Effector memory CD4-positive, alpha-beta T cell (primary cell): ENCODE measurements at places on chromosomes 6 and 20.

GRCh38 chr6:161503570-161503969 lies 229.7 kb upstream of the AGPAT4 start:
- no peak for DNase-seq

GRCh38 chr6:52663120-52663935 lies 7.6 kb upstream of the TMEM14A start:
- peak; percentile 23 for DNase-seq

- no peak for DNase-seq
These were observed 83.4 kb downstream of the MAP7 start for GRCh38 chr6:136466777-136467176.

- no peak for DNase-seq
These were observed 22.1 kb downstream of the DUSP22 start for GRCh38 chr6:314377-314776.

DNA sequence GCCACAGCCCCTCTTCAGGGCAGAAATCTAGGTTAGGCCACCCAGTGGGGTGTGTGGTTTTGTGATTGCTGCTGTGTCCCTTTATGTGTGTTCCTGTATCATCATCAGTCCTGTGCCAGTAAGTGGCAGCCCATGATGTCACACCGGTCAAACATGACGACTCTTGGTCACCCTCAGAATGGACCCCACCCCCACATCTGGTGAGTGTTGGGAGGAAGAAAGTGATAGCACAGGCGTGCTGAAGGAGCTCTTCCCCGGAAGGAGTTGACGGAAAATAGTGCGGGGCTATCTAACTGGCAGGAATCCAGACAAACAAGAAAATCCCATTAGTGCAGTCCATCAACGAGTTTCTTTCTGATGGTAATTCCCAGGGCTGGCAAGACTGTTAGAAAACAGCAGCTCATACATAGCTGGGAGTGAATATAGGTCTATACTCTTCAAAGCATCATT lies 33.4 kb upstream of the IL17A start:
- no peak for DNase-seq

GRCh38 chr6:156309017-156309416 lies 468.2 kb upstream of the ARID1B start:
- DNase-seq: no peak

GRCh38 chr6:72418495-72418894 lies 203.4 kb upstream of the KCNQ5 start:
- no peak for DNase-seq

DNA sequence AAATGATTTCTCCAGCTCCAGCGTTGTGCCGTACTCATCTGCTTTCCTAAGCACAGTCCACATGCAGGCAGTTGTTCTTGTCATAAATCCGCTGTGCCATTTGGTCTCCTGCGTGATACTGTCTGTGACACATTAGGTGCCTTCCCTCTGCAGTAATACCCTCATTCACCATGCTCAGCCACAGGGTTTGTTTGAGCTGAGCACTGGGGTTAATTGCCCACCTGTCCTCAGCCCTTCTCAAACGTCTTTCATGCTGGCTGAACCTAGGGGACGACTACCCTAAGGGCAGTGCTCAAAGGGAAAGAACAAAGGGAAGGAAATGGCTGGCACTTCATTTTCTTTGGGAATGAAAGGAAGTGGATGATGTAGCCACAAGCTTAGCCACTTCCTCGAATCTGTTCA lies 64.2 kb upstream of the MYLIP start:
- no peak for DNase-seq

DNA sequence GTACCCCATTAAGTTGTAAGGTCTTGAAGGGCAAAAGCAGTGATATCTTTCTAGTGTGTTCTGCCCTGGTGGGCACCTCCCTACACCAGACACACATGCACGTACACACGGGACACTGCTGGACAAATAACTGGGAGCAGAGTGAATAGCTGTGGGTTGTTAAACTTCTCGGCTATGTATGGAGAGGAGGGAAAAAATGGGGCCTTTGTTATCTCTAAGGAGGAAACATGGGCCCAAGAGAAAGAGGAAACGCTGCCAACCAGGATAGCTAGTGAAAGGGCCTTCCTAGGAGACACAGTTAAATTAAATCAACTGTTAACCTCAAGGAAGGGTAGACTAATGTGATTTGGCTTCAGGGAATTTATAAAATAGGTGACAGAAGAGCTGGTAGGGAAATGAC lies 169.7 kb downstream of the MYLK4 start:
- DNase-seq: no peak

DNA sequence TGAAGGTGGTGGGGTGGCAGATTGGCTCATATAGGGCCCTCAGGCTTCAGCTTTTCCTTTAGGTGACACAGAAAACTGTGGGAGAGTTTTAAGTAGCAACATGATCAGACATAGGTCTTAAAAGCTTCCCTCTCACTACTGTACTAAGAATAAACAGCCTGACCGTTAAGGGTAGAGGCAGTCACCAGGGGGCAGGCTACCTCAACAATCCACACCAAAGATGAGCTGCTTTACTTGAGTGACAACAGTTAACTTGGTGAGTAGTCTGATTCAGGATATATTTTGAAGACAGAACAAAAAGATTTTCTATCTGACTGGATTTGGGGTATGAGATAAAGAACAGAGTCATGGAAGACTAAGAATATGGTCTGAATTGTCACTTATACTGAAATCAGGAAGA lies 193.1 kb upstream of the SHLD1 start:
- DNase-seq: peak; percentile 23

- DNase-seq: no peak
These were observed 115.4 kb downstream of the ISM1 start for GRCh38 chr20:13336308-13337089.

- DNase-seq: peak; percentile 9
These were observed at the start of gene STXBP5 for GRCh38 chr6:147204060-147204785. Gene STXBP5 (plus strand): TSS chr6:147204417. CDS start chr6:147204533, 116 bp downstream.

DNA sequence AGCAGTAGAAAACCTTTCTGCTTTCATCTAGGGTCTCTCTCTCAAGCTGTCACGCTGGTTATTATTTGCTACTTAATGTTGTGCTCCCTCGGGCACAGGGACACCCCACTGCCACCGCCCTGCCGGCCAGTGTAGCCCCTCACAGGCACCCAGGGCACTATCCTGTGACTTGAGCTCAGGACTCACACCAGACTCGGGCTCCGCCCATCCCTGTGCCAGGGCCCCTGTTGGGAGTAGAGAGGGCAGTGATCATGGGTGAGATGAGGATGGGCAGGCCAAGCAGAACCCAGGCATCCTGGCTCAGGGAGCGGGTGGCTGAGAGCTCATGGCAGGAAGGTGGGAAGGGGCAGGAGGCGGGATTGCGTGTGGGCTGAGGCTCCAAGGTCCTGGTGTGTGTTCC lies 371.9 kb downstream of the ZFAND3 start:
- no peak for DNase-seq

DNA sequence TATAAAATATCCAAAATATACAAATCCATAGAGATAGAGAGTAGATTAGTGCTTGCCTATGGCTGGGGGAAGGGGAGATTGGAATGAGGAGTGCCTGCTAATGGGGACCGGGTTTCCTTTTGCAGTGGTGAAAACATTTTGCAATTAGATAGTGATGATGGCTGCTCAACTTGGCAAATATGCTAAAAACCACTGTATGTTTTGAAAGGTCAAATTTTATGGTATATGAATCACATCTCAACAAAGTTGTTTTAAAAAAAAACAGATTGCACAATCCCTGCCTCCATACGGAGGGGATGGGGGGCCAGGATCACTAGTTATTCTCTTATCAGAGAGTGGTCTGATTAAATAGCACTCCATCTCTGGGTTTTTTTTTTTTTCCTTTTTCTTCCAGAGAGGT lies 76.9 kb upstream of the RIPOR2 start:
- no peak for DNase-seq

DNA sequence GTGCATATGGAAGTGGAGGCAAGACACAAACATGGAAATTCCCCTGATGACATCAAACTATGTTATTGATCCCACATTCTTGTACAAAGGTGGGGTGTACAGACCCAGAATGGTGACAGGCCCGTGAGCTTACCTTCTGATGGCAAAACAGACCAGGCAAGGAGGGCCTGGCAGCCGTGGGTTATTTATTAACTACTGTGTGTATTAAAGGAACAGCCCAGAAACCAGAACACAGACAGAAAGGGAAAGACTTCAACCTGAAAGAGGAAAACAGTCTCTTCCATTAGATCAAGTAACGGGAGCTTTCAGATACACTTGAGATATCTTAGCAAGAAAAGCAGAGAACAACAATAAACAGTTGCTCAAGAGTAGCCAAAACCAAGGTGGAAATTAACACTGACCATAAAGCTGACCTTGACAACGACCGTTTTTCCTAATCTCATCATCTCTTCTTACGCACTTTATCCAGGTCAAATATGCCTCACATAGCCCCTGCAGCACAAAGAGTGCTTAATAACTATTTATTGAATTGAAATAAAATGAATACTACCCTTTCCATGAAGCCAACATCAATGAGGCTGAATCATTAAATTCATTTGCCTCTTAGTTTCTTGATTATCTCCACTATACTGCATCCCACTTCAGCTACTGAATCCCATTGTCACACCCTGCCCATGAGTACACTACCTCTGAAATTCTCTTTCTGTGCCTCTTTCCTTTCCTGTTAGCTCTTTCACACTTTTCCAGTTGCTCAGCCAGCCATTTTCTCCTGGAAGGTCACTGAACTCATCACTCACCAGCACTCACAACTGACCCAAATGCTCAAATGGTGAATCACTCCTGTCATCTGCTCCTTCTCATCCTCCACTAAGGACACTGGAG lies 67.4 kb downstream of the MOXD1 start:
- DNase-seq: no peak

- no peak for DNase-seq
These were observed 407 bp downstream of the GABRR2 start for GRCh38 chr6:89314692-89315091.

GRCh38 chr6:10957414-10957886 lies 70.6 kb downstream of the SYCP2L start:
- no peak for DNase-seq

GRCh38 chr20:17678295-17678694 lies 3.7 kb downstream of the RRBP1 start:
- DNase-seq: no peak

GRCh38 chr20:60477958-60478357 lies 519.7 kb downstream of the CDH26 start:
- DNase-seq: no peak

DNA sequence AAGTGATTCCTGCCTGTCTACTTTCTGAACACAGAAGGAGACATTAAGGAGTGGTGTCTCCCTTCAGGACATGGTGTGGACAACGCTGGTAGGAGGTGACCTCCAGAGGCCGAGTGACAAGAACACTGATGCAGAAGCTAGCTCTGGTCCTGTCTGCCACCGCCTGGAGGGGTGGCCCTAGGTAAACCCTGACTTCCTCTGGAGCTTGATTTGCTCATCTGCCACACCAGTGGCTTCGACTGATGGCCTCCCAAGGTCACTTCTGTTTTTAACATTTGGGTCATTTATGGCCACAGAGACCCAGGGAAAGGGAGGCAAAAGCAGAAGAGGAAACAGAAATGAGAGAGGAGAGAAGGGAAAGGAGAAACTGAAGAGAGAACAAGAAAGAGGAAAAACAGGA lies 49.4 kb upstream of the SLC22A23 start:
- DNase-seq: no peak

GRCh38 chr6:90695316-90695715 lies 108.4 kb upstream of the MAP3K7 start:
- no peak for DNase-seq

GRCh38 chr6:154969796-154970195 lies 25.3 kb upstream of the TIAM2 start:
- no peak for DNase-seq

GRCh38 chr20:33570743-33571142 lies 80.8 kb downstream of the CBFA2T2 start:
- DNase-seq: no peak

DNA sequence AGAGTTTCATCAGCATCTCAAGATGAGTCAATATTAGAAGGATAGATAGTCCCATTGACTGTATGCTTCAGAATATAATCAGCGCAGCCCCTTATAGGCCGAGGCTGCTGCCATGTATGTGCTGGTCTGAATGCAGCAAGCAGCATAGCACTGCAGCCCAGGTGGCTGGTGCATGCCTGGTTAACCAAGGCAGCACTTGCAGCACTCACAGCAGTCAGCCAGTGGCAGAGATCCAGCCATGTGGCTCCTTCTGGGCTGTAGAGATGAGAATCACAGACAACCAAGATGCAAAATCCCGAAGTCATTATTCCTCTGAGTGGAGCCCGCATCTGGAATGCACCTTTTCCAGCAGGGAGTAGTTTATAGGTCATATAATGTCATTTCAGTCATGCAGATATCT lies 251.9 kb downstream of the UST start:
- no peak for DNase-seq

DNA sequence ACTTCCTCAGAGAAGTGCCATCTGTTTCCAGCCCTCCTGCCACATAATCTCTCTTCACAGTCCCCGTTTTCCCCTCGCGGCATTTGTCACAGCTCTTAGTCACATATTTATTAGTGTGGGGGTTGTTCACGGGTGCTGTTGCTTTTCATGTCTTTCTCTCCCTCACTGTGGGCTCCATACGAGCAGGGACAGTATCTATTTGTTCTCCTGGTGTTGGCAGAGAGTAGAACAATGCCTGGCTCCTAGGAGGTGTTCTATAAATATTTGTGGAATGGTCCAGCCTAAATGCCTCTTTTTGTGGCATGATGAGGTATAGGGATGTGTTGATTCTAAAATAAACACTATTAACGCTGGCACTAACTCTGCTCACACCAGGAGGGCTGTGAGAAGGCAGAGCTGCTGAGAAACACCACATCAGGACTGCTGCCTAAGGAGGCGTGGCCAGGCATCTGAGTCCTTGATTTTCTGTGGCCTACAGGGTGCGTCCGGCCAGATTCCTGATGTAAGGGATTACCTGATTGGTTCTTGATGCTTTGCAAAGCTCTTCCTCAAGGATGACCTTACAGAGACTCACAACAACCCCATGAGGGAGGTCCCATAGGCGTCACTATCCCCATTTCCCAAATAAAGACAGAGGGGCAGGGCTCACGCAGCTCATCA lies 219.8 kb upstream of the ARID1B start:
- no peak for DNase-seq

DNA sequence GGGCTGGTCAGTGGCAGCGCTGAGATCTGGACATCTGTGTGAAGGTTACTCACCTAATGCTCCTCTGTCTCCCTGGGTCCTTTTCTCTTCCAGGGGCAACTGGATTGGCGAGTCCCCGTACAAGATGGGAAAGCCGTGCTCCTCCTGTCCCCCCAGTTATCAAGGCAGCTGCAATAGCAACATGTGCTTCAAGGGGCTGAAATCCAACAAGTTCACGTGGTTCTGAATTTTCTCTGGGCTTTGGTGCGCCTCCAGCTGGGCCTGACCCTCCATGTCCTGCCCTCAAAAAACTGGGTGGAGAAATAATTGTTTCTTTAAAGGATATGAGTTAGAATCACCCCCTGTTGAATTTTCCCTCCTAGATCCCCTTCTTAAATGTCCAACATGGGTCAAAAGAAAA lies 4.9 kb upstream of the HNF4A start:
- DNase-seq: no peak

GRCh38 chr20:25282034-25282781 lies 34.3 kb downstream of the PYGB start:
- DNase-seq: no peak

DNA sequence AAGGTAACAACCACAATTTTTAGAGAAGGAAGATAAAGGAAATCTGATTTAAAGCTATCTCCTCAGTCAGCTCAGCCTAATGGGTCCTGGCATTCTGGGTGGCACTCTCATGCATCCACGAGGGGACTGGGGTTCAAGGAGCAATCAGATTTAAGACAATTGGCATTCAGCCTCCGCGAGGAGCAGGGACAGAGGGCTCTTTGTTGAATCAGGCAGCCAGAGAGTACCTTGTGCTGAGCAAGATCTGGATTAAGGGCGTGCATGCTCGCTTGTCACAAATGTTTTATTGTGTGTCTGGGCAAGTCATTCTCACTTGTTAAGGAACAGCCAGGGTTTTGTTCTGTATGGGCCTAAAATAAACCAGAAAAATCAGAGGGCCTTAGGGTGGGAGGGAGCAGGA lies 475.3 kb upstream of the NRSN1 start:
- DNase-seq: no peak
